ENCODE measurements at places on chromosomes 4 and X.

- DNase-seq, result no peak
These were observed 193.1 kb upstream of the GPC4 start for GRCh38 chrX:133608406-133608805.

DNA sequence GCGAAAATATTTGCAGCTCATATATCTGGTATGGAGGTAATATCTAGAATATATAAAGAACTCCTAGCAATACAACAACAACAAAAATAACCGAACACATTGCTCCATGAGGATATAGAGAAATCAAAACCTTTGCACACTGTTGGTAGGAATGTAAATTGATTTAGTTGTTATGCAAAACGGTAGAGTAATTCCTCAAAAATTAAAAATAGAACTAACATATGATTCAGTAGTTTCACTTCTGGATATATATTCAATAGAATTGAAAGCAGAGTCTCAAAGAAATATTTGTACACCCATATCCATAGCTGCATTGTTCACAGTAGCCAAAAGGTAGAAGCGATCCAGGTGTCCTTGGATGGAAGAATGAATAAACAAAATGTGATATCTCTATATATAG, 203.0 kb upstream of the CNKSR2 start:
- no peak for DNase-seq

- no peak for DNase-seq
These were observed 17.1 kb downstream of the AFP start for GRCh38 chr4:73452953-73453700.

GRCh38 chr4:25913056-25913850, 767 bp upstream of the SMIM20 start:
- DNase-seq, result peak; percentile 37

- DNase-seq, result no peak
These were observed 564.1 kb downstream of the INPP4B start for GRCh38 chr4:142281999-142282398.

DNA sequence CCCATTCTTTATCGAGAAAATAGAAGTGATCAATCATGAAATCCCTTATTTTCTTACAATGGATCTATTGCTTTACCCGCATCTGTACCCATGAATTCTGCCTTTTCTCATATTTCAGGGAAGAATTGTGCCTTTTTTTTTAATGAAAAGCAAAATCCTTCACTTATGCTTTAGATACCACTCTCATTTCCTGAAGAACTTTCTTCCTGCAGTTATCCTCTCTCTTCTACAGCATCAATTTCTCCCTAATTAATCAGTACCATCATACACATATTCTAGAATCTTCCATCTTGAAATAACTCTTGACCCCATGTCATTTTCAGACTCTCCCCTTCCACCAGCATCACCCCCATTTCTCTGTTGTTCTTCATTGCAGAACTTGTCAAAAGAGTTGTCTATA, 26.6 kb downstream of the ARL9 start:
- no peak for DNase-seq

- DNase-seq, result no peak
These were observed 119.1 kb upstream of the ETNPPL start for GRCh38 chr4:108881986-108882385.

- DNase-seq, result no peak
These were observed 33.7 kb downstream of the RBPJ start for GRCh38 chr4:26354491-26354890.

- DNase-seq, result peak; percentile 58
These were observed 4.7 kb downstream of the RASGEF1B start for GRCh38 chr4:81466841-81467671.

GRCh38 chr4:155532373-155533085, 134.1 kb upstream of the GUCY1A1 start:
- no peak for DNase-seq

DNA sequence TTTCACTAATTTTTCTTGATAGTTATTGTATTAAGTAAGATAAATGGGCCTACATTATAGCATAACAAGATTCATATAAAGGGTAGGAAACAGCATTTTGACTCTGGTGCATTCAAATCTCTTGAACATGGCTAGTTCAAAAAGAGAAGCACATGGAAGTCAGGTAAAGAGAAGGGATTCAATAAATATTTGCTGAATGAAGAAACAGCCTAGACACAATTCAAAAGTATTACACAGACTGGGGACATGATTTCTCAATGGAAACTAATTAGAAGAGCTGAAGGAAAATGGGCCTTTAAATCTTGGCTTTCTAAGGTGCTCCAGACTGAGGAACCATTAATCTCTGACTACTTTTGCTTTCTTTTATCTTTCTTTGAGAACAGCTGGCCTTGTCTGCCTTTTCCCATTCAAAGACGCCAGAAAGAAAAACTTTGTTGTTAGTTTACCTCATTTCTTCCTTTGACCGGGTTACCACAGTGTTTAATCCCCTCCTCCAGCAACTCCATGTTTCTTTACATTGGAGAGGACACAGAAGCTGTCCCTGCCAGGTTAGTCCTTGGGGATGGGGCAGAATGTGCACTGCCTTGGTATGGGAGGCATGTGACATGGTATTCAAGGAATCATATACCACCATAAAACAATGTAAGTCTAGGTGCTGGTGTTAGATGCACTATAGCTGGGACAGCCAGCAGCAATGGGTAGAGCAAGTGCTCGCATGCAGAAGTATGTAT, 264.2 kb downstream of the CAMK2D start:
- no peak for DNase-seq

DNA sequence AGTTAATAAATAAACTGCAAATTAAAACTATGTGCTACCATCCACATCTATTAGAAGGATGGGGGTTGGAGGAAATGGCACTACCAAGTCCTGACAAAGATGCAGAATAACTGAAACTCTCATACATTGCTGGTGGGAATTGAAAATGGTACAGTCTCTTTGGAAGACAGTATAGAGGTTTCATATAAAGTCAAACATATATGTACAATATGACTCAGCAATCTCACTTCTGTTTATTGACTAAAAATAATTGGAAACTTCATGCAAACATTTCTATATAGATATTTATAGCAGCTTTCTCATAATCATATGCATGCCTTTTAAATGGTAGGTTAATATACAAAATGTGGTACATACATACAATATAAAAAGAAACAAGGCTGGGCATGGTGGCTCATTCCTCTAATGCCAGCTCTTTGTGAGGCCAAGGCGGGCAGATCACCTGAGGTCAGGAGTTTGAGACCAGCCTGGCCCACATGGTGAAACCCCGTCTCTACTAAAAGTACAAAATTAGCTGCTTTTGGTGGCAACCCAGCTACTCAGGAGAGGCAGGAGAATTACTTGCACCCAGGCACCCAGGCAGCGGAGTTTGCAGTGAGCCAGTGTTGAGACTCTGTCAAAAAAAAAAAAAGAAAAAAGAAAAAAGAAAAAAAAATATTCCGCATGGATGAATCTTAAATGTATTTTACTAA, 225.0 kb upstream of the CXXC4 start:
- DNase-seq, result no peak

- DNase-seq, result no peak
These were observed 298.5 kb upstream of the AADAT start for GRCh38 chr4:170388255-170388654.

GRCh38 chr4:26871611-26872010, 11.0 kb downstream of the STIM2 start:
- no peak for DNase-seq

GRCh38 chrX:105297041-105297440, 76.5 kb upstream of the TEX13A start:
- DNase-seq, result no peak

- DNase-seq, result no peak
These were observed 128.7 kb downstream of the MGST2 start for GRCh38 chr4:139794158-139794954.

GRCh38 chrX:5051831-5052491, 1176.7 kb downstream of the NLGN4X start:
- DNase-seq, result no peak

DNA sequence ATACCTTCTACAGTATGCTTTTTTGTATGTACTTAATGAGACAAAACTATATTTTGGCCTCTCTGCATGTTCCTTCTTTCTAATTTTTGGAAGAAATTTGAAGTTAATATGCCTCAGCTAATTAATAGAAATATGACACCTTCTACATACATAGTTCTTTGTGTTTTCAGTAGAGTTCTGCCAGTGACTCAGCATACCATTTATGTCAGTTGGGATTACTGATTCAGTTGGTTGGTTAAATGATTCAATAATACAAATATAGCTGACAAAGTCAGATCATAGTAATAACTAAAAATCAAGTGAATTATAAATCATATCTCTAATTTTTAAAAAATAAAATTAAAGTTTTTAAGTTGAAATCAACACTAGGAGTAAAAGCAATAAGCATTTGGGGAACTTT, 16.8 kb downstream of the BTC start:
- no peak for DNase-seq

- DNase-seq, result no peak
These were observed 33.3 kb upstream of the MAML3 start for GRCh38 chr4:140187316-140187695.

DNA sequence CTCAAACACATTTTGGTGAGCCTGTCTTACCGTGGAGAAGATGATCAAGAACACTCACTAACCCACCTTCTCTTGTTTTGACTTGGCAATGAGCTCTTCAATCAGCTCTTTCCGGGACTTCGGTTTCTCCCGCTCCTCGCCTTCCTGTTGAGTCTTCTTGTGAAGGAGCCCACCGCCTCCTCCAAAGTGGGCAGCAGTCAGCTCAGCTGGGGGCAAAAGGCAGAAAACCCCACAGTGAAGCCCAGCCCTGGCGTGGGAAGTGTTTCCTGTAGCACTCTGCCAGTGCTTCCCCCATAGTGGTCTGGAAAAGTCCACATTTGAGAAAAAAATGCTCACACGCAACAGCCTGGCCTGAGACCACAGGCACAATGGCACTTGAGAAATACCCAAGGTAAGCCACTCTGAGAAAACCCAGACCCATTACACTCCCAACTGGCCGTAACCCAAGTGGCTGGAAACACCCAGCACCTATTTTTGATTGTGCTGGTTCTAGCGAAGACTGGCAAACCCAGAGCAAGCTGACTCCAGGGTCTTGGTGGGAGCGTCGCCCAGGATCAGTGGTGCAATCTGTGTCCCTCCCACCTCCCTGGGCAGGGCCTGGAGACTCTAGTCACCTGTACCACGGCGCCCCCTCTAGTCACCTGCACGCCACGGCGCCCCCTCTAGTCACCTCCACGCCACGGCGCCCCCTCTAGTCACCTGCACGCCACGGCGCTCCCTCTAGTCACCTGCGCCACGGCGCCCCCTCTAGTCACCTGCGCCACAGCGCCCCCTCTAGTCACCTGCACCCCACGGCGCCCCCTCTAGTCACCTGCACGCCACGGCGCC, 8.6 kb downstream of the NOP14 start:
- peak; percentile 61 for DNase-seq

- no peak for DNase-seq
These were observed 126.5 kb downstream of the PTPN13 start for GRCh38 chr4:86720508-86721068.

Measured in stimulated activated naive CD8-positive, alpha-beta T cell treated with anti-CD3 and anti-CD28 coated beads, Interleukin-15, amount 100 ng/mL, for 72 hours (primary cell).